ENCODE measurements at places on chromosomes 16 and 17.

GRCh38 chr16:7571366-7571765 lies 238.7 kb downstream of the RBFOX1 start:
- DNase-seq, result no peak

DNA sequence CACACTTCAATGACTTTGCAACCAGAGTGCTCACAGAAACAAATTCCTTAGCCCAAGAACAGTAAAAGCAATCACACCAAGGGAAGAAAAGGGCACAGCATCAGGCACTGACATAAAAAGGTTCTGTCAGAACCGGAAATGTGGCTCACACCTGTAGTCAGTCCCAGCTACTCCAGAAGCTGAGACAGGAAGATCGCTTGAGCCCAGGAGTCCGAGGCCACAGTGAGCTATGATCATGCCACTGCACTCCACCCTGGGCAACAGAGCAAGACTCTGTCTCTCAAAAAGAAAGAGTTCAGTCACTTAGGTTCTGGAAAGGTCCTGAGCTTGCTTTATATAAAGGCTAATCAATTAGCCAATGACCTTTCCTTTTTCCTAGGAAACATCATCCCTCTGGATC lies 22.7 kb downstream of the YWHAE start:
- no peak for DNase-seq

- DNase-seq, result no peak
Observed at GRCh38 chr17:46805771-46806170, 12.7 kb downstream of the WNT3 start.

DNA sequence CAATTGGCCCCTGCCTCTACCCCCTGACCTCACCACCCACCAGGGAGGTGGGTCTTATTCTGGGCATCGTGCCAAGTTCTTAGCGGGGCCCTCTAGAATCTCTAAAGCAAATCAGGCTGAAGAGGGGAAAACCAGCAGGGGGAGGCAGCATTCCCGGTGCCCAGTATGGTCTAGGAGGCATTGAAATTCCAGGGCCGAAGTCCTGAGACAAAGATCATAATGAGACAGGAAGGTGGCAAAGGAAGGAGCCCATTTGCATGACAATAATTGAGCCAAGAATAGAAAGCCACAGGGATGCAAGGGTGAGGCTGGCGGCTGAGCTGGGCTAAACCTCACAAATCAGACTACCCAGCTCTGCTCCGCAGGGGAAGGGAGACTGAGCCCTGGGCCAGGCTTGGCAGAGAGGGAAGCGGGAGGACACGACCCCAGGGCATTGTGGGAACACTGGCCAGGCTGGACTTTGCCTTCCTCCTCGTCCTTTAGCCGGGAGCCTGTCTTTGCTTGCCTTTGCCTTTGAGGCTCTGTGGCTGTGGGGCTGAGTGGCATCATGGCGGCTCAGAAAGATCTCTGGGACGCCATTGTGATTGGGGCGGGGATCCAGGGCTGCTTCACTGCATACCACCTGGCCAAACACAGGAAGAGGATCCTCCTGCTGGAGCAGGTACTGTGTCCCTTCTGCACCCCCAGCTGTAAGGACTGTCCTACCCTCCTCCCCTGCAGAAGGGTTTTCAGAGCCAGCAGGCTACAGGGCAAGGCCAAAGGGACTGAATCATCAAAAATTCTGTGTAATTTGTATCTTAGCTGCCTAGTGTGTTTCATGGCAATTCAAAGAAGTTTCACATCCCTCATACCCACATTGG lies at the start of gene PIPOX:
PIPOX (plus strand) TSS at position 463 of the 860 bp plus-strand sequence; CDS start at position 548, 85 bp downstream.
- DNase-seq, result no peak

- DNase-seq, result no peak
Observed at GRCh38 chr17:40265337-40265736, 22.3 kb upstream of the CDC6 start.

- no peak for DNase-seq
Observed at GRCh38 chr16:66490774-66491715, 58.9 kb downstream of the TK2 start.

DNA sequence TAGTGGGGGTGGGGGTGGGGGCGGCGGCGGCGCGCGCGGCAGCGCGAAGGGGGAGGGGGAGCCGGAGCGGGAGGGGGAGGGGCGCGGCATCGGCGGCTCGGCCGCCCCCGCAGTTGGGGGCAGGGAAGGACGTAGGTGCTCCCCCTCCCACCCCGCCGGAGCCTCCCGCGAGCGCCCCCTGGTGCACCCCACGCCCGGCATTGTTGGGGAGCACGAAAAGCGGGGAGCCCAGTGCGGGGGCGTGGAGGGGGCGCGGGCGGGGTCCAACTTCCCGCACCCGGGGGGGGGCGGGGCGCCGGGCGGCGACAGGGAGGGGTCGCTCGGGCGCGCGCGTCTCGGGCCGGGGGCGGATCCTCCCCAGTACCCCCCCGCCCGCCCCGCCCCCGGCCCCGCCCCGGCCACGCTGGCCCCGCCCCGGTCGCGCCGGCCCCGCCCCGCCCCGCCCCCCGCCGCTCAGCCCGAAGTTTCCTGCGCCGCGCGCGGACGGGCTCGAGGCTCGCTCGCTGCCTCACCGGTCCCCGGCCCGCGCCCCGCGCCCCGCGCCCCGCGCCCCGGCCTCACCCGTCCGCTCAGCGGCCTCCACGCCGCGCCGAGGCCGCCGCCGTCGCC lies at the start of gene CACNA1H:
CACNA1H (plus strand) TSS at position 456 of the 609 bp plus-strand sequence. CDS start 632 bp downstream, outside the sequence.
- DNase-seq, result peak; percentile 68

DNA sequence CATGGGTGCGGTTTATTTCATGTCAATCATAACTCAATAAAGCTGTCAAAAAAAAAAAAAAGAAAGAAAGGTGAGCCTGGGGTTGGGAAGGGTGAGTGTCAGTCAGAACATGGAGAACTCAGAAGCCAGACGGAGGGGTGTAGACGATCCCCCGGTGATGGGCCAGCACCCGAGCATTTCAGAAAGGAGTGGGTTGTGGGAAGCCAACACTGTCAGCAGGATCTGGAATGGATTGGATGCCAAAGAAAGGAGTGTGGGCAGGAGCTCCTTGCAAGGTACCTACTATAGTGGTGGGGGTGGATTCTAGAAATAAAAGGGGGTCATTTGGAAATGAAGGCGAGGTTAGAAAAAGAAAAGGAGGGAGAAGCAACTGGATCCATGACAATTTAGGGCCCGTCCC lies 19.8 kb upstream of the SCIMP start:
- no peak for DNase-seq
